GM12864 (cell line): ENCODE measurements at places on chromosomes 4 and X.

DNA sequence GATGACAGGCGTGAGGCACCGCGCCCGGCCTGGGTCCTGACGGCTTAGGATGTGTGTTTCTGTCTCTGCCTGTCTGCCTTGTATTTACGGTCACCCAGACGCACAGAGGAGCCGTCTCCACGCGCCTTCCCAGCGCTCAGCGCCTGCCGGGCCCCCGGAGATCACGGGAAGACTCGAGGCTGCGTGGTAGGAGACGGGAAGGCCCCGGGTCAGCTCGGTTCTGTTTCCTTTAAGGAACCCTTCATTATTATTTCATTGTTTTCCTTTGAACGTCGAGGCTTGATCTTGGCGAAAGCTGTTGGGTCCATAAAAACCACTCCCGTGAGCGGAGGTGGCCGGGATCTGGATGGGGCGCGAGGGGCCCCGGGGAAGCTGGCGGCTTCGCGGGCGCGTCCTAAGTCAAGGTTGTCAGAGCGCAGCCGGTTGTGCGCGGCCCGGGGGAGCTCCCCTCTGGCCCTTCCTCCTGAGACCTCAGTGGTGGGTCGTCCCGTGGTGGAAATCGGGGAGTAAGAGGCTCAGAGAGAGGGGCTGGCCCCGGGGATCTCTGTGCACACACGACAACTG, 1.3 kb downstream of the SHOX start:
- DNase-seq = no peak

- DNase-seq = no peak
Observed at GRCh38 chr4:13483136-13483767, 888 bp downstream of the RAB28 start.

DNA sequence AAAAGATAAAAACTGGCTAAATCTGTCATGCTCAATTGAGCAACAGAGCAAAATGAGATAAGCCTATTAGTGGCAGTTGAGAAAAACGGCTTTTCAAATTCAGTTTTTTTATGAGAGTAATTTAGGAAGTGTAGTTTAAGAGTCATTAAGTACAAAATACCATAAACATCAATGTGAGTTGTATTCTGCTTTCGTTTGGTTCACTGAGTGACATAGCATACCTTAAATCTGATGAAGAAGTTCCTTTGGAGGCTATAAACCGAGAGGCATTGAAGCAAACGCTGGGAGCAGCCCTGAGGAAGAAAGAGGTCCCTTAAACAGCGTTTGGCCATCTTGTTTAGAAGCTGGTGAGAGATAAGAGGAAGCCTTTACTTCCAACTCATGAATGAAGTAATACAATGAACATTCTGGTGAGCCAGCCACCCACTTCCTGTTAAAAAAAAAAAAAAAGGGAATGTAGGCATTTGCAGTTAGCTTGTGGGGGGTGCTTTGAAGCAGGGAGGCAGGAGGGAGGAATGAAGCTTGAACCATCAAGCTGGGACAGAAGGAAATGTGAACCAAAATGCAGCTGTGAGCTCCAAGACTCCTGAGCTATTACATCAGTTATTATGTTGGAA, 132.3 kb downstream of the ZNF330 start:
- DNase-seq = no peak

- DNase-seq = no peak
Observed at GRCh38 chr4:163121689-163122088, 45.0 kb downstream of the NAF1 start.

DNA sequence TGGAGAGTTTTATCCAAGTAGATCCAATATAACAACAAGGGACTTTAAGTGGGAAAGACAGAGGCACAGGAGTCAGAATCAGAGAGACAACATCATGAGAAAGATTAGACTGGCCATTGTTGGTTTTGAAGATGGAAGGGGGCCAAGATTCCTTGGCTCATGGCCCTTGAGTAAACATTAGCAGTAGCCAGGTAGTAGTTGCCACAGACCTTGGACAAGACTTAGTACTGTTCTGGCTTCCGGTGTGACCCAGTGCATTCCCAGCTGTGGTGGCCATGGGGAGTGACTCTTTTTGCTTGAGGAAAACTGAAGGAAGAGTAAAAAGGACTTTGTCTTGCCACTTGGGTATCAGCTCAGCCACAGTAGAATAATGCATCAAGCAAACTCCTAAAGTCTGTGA, 462.2 kb upstream of the CPXCR1 start:
- no peak for DNase-seq
